Keratinocyte (primary cell): ENCODE measurements at places on chromosomes 6 and 20.

- DNase-seq = no peak
Measured at GRCh38 chr20:57481281-57481711, 43.6 kb downstream of the CTCFL start.

DNA sequence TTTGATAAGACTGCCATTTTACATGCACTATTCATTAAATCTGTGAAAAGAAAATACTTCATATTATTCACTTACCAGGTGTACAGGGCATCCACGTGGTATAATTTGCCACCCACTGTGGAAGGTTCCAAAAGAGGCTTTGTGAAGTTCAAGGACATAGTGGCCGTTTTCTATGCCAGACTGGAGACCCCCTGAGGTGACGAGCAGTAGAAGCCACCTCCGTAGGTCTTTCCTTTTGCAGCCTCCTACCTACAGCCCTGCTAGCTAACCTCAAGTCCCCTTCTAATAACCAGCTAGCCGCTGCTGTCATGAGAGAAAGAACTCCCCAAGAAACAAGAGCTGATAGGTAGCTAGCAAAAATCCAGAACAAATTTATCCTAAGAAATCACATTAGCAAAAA is 110.5 kb downstream of the ARHGAP18 start:
- DNase-seq = no peak

GRCh38 chr6:137216106-137216505 is 3.1 kb downstream of the IFNGR1 start:
- no peak for DNase-seq

DNA sequence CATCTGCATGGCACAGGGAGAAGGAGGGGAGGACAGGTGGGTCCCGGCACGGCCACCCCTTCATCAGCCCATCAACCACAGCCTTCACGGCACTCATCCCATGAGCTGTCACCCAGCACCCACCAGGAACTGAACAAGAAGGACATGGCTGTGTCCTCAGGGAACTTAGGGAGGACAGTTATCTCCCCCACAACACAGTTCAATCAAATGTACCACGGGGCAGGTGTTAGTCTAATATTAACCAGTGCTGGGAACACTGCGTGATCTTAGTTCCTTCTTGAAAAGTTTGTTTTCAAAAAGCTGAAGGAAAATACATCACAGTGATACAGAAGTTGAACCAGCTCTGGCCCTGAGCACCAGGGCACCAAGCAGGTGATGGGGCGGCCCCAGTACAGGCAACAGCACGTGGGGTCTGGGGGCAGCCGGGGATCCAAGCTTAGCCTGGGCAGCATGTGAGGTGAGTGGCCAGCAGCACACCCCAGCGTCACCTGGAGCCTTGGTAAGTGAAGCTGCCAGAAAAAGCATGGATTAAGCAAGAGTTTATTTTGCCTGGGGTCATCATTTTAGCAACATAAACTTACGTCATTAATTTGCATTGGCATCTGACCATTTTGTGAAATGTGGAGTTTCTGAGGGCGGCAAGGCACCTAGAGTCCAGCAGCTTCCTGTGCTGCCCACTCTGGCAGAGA is 35.5 kb upstream of the AFDN start:
- DNase-seq = no peak

DNA sequence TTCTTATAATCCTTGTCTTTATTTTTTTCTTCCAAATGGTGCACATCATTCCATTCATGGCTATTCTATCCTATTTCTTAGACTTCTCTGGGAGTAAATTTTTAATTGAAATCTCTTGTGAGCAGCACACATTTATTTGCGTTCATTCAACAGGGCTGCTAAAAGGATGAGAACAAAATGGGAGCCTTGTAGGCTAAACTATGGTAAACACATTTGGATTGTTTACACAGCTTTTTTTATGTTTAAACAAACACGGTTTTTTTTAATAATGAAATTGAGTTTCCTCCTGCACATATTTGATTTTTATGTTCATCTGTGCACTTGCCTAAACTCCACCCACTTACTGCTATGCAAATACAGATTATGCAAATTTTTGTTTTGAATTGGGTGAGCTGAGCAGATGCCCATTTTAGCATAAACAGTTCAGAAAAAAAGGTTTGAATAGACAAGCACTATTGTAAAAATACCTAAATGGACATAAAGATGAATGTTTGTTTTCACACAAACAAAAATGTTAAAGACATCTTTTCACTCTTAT is 92.0 kb downstream of the OLIG3 start:
- no peak for DNase-seq

DNA sequence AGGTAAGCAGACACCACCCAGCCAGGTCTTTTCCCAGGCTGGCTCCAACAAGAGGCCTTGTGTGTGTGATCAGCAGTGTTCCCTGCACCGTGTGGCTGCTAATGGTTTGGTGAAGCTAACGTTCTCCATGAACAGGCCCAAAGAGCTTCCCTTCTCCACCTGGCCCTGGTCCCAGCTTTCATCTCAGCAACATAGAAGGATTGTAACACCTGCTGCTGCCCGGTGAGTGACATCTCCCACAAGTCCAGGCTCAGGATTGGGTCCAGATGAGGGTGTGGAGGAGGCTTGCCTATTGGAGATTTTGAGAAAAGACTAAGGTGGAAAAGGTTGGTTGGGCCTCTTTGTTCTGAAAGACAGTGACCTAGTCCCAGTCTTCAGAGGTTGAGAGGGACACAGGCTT is 89.6 kb downstream of the TMEM242 start:
- DNase-seq = no peak

DNA sequence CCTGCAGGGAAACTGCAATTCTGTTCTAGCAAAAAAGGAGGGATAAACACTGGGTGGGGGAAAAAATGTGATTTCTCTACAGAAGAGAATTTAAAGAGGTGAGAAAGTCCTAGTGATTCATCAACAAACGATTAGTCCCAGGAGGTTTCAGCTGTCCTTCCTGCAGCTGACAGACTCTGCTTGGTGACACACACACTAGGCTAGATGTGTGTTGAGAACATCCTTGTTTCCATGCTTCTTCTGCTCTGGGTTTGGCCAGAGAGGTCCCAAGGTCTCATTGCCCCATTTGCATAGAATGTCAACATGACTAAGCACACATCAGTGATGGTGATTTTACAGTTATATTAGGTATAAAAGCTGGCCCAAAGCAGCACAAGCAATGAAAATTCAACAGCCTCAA is 258.3 kb downstream of the NFATC2 start:
- no peak for DNase-seq

DNA sequence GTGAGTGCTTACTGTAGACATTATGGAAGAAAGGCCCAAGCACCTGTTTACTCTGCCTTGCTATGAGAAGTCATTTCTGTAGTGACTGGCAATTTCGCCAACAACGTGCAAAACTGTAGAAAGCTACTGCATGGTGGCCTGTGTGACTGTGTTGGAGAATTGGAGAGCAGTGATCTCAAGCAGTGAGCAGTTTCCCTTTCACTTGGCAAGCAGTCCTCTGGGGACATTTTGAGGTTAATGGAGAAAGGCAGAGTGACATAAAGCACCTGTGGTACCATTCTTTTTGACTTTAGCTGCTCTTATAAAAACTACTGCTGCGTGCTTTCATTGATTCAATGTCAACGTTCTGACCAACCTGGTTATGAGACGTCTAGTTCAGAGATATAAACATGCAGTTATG is 382.6 kb upstream of the JAG1 start:
- DNase-seq = no peak

DNA sequence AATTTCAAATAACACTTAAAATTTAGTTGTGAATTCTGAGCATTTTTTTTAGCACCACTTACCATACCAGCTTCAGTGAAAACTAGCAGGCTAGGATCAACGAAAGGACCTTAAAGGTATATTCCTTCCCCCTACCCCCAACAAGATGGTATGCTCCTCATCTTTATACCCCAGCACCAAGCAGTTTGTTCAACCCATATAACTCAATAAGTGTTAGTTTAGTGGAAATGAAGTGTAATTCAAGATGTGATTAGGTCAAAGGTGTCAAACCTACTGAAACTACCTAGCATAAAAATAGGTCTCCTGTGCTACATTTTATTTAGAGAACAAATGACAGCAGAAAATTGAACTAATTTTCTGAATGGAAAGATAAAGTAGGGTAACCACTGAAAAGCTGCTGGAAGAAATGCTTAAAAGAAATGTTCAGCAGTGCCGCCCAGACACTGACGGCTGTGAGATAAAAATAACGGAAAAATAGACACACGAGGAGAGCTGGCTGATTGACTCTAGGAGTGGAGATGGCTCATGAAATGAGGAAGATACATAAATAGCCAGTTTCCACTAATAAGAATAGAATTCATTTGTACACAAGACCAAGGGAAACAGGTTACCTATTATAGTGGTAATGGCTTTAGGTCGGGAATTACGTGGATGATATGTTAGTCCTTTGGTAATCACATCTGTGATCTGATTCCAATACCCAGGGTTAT is 94.8 kb downstream of the IPCEF1 start:
- DNase-seq = no peak

- DNase-seq = no peak
Measured at GRCh38 chr20:58903614-58904013, 51.1 kb downstream of the GNAS start.

DNA sequence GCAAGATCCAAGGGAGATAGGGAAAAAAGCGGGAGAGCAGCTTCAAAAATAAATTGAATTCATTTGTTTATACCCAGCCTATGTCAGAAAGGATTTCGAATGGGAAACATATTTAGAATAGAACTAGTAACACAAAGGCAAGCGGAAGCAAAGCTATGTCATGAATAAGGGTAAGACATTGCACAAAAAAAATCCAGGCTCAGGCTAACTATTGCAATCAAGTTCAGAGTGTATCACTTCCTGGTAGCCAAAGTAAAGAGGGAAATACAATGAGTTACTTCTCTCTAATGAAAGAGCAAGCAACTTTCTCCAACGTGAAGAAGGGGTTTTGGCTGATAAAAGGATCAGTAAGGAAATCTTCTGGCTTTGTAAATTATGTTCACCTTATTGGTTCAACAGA is 212.8 kb downstream of the ZMYND8 start:
- no peak for DNase-seq

DNA sequence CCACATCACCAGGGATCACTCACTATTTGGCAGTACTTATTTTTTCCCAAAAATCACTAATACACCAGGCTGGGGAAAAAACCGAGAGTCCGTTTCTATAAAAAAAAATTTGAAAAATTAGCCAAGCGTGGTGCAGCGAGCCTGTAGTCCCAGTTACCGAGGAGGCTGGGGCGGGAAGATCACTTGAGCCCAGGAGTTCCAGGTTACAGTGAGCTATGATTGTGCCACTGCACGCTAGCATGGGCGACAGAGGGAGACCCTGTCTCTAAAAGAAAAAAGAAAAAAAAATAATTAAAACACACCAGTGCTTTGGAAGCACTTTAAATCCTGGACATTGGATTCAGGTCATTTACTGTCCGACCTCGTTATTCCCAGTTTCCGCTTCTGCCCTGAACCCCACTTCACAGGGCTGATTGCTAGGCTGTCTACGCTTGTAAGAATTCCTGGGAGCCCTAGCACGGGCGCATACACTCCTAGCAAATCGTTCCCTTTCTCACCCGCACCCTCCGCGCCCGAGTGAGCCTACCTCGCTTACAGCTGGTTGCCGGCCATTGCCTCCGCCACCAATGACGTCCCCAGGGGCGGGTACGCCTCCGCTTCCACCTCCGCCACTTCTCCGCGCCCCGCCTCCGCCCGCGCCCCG is at the start of gene TPMT:
TSS of gene TPMT (minus strand) at position 571 of the 643 bp plus-strand sequence. CDS start 5,950 bp downstream, outside the sequence.
- DNase-seq = no peak

GRCh38 chr20:20690676-20691476 is 21.6 kb downstream of the RALGAPA2 start:
- no peak for DNase-seq

DNA sequence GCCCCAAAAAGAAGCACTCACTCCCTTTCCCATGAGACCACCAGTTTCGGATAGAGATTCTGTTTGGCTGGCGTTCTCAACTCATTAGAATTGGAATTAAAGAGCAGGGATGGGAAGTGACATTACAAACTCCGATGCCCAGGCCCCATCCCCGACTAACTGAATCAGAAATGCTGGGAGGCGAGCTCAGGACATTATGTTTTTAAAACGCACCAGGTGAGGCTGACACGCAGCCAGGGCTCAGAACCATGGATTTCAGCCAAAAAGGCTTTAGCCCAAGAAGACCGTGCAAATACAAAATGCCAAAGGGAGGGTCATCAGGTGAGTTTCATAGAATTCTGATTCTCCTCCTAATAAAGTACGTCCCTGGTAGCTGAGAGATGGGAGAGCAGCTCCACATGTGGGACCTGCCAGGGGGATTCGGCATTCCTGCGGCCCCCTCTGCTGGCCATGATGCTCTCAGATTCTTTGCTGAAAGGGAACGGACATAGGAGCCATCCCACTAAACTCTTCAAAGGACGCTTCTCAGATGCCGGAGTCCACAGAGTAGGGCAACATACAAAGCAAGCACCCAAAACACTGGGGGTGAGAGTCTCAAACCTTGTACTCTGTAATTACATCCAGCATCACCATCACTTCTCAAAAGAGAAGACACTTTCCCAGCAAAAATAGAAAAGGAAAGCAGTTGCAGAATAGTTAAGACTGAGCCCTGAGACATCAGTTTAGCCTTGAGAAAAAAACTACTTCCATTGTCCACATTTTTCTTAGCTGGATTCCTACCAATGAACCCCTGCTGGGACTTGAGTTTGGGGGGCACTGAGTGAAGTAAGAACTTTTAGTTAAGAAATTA is 205.2 kb downstream of the BMP7 start:
- DNase-seq = no peak

GRCh38 chr6:38644951-38645350 is 5.2 kb upstream of the BTBD9 start:
- no peak for DNase-seq

DNA sequence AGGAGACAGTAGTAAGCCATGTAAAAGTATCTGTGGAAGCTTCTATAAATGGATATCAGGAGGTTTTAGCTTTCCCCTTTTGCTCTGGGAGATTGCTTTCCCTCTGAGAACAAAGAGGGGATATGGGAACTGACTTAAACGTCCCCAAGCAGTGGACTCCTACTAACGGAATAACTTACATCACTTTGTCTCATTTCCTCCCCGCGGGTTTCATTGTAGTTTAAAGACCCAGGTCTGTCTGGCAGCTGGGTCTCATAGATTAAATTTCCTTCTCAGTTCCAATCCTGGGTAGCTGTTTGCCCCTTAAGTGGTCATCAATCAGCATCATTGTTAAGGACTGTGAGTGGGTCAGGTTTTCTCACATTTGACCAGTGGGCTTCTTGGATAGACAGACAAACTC is 68.7 kb downstream of the PLAGL1 start:
- no peak for DNase-seq

DNA sequence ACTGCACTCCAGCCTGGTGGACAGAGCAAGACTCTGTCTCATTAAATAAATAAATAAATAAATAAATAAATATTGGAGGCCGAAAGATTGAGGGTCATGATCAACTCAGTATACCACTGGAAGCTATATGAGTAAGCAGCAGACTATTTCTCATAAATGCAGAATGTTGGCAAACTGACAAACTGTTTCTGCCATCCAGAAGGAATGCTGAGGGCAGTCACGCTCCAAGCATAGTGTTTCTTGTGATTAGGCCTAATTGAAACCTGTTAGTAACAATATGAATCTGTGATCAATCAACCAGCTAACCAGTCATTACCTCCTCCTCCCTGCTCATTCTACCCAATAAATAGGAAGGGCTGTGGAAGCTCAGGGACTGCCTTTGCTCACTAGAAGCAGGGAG is 15.2 kb upstream of the KCNK15 start:
- peak; percentile 65 for DNase-seq
